Cortex of kidney (tissue), 1 donor: ENCODE measurements at places on chromosomes 11 and 22.

- no peak for DNase-seq
Observed at GRCh38 chr11:63621071-63621470, 6.8 kb upstream of the PLAAT3 start.

DNA sequence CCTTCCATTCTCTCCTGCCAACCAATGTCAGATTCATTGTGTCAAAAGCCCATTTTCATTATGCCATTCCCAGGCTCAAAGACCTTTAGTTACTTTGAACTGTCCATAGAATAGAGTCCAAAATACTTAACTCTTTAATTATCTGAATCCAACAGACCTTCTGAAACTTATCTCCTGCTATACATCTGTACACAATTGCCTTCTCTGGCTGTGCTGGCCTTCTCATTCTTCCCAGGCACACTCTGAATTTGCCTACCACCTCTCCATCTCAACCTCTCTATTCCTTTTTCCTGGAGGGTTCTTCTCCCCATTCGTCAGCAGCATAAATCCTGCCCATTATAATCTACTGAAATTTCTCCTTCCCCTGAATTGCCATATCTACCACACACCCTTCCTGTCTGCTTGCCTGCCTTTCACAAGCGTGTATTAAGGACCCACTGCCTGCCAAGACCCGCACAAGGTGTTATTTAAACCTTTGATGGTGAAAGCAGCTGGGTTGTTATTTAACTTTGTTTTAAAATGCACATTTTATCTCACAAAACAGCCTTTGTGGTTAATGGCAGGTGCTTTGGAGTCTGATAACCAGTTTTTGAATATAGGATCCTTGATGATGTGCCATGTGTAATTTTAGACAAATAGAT, 125.9 kb downstream of the CCDC81 start:
- no peak for DNase-seq

GRCh38 chr11:62909107-62909894, 11.9 kb downstream of the CHRM1 start:
- DNase-seq: no peak

GRCh38 chr11:63629426-63629825, 15.2 kb upstream of the PLAAT3 start:
- DNase-seq: no peak

GRCh38 chr11:120657306-120658070, 145.9 kb downstream of the GRIK4 start:
- DNase-seq: no peak

DNA sequence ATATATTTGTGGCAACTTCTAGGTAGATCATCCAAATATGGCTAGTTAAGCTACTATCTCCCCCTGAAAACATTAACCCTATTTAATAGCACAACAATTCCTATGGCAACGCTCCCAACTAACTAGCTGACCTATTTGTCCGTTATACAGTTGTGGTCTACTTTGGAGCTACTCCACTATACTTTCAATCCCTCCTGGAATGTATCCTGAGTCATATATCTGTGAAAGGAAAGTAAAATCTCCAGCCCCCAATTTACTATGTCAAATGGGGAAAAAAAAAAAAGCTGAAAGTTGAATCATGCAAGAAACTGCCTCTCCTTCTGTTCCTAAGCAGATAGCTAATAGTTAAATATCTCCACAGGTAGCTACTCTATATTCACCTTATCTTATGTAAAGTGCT, 128.5 kb downstream of the CD44 start:
- DNase-seq: no peak

- DNase-seq: no peak
Observed at GRCh38 chr11:76888989-76889388, 28.3 kb downstream of the ACER3 start.

GRCh38 chr11:133907216-133907615, 49.6 kb downstream of the IGSF9B start:
- DNase-seq: no peak

- DNase-seq: no peak
Observed at GRCh38 chr11:76314741-76315090, 66.2 kb downstream of the THAP12 start.

GRCh38 chr11:110367571-110367970, 62.2 kb upstream of the FDX1 start:
- DNase-seq: no peak

DNA sequence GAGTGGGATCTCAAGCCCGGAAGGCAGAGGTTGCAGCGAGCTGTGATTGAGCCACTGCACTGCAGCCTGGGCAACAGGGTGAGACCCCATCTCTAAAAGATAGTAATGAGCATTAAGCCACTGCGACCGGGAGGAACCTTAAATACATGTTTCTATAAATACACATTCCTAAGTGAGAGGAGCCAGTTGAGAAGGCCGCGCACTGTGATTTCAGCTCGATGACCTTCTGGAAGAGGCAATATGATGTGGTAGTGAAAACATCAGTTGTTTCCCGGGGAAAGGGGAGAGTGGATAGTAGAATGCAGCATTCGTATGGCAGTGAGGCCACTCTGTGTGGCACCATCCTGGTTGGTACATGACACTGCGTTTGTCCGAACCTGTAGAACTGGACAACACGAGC, 18.0 kb downstream of the PTDSS2 start:
- no peak for DNase-seq

DNA sequence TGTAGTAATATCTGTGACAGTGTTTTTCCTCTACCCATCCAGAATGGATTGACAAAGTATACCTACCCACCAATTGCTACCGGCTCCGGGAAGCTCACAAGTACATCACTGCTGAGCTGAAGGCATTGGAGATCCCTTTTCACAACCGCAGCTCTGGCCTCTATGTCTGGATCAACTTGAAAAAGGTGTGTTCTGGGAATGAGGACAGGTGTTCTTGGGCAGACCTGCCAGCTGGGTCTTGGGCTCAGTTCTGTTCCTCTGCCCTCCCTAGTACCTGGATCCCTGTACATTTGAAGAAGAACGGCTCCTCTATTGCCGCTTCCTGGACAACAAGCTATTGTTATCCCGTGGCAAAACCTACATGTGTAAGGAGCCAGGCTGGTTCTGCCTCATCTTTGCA, 7.8 kb upstream of the ACCS start:
- no peak for DNase-seq

DNA sequence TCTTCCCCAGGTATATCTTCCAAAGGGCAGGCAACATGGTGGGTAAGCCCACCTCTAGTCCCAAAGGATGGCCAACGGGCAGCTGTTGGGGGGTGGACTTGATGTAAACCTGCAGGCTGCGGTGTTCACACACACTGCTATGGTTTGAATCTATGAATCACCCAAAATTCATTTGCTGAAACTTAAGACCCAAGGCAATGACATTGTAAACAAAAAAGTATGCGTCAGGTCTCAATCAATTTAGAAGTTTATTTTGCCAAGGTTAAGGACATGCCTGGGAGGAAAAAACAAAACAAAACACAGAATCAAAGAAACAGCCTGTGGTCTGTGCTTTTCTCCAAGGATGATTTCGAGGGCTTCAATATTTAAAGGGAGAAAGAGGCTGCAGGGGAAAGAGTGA, 18.3 kb downstream of the RCN1 start:
- DNase-seq: no peak
